Posterior cingulate gyrus (tissue), 11 donors: ENCODE measurements at places on chromosomes 1 and 21.

GRCh38 chr1:67652800-67653199 lies 32.2 kb upstream of the GADD45A start:
- DNase-seq: no peak

GRCh38 chr1:151367658-151368392 lies 4.7 kb downstream of the SELENBP1 start:
- DNase-seq: no peak

DNA sequence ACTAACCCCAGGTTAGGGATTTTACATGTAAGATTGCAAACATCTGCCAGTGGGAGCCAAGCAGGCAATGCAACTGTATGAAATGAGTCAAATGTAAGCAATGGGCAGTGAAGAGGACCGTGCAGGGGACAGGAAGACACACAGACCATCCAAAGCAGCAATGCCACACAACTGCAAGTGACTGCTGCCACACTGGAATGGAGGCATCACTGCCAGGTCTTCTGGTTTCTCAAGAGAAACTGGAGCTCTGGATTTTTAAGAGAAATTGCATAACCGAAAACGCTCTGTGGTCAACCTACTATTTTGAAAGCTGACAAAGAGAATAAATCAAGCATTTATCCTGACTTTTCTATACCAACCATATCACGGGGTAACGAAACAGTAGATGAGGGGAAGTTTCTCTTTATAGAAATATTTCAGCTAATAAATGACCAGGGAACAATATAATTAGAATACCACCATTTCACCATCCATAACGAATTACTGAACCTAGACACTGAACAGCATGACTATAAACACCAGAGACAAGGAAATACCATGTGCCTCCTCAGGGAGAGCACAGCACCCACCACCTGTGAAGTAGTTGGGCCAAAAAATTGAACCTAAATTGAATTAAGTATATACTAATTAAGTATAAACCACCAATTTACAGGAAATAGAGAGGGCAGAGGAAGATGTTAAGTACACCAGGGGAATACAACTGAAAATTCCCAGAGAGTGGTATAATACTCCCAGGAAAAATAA lies 4.4 kb downstream of the AK2 start:
- DNase-seq: no peak

- peak; percentile 33 for DNase-seq
Observed at GRCh38 chr1:94045465-94046056, 75.4 kb downstream of the ABCA4 start.

GRCh38 chr1:59927213-59927612 lies 640 bp upstream of the CYP2J2 start:
- no peak for DNase-seq

DNA sequence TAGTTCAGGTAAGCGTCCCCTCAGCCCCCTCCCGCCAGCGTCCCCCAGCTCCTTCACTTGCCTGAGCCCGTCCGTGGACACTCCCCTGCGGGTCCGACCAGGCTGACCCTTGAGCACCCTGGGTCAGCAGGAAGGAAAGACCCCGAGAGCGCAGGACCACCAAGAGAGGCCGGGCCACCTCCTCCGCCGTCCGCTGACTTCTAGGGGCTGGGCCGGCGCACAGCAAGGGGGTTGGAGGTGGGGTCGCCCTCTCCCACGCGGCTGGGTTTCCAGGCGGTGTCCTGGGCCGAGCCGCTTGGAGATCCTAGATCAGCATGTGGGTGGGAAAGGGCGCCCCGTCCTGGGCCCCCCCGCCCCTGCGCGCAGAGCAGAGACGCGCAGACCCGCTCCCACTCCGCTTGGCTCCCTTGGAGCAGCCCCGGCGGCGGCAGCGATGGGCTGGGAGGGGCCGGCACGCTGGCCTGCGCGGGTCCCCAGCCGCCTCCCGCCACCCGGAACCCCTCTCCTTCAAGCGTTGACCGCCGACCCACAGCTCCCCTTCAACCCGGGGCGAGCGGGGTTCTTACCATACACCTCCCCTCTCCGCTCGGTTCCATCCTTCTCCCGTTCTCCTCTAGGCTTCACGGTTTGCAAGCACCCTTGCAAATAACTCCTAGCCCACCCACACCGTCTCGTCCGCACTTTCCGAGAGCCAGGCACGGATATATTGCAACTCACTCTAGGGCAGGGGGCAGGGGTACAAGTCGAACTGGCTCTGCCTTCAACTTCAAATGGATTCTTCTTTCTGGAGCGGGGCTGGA lies 7.5 kb downstream of the KNCN start:
- DNase-seq: no peak

GRCh38 chr1:119914071-119914470 lies 17.8 kb upstream of the ADAM30 start:
- no peak for DNase-seq

GRCh38 chr1:222127526-222128152 lies 385.8 kb upstream of the DUSP10 start:
- DNase-seq: no peak

- no peak for DNase-seq
Observed at GRCh38 chr1:88612773-88613172, 71.3 kb upstream of the PKN2 start.

- DNase-seq: no peak
Observed at GRCh38 chr1:204852854-204853253, 17.8 kb upstream of the NFASC start.

GRCh38 chr1:98921817-98922216 lies 82.8 kb downstream of the PLPPR5 start:
- DNase-seq: no peak

DNA sequence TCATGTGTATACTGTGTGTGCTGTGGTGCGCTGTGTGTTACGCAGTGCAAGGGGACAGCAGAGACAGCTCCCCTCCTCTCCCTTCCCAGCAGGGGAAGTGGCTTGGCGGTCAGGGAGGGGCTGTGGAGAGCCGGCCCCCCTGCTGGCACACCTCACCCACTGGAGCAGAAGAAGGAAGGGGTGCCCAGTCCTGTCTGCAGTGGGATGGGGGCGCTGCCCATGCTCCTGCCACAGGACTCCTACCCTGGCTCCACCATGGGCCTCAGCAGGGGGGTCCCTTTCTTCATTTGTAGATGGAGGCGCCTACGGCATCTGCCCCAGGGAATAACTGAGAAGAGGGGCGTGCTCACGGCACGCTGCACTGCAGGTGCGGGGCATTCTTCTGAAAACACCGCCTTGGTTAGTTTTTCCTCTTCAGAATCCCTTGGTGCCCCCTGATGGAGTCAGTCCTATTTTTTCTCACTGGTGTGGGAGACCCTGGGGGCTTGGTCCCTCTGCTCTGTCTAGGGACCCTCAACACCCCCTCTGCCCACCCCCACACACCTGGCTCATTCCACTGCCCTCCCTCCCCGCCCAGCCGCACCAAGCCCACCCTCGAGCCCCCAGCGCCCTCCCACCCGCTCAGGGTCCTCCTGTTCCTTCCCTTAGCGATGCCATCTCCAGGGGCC lies 13.8 kb upstream of the LDLRAP1 start:
- DNase-seq: no peak

GRCh38 chr1:36965275-36966159 lies 68.8 kb downstream of the GRIK3 start:
- DNase-seq: no peak

DNA sequence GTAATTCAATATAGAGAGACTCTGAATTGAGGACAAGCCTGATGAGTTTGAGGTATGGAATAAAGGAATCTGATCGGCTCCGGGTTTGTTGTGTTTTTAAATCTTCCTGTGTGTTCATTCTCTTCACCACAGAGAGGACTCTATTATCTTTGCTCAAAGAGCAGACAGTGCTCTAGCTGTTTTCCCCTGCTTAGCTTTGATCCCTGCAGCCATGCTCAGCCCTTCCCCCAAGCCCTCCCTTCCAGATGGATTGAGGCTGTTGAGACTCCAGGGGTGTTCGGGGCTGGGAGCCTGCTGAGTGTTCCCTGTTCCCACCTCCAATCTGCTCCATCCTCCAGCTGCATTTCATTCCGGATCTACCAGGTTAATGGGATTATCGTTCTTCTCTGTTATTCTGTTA lies 74.2 kb upstream of the CXADR start:
- no peak for DNase-seq

DNA sequence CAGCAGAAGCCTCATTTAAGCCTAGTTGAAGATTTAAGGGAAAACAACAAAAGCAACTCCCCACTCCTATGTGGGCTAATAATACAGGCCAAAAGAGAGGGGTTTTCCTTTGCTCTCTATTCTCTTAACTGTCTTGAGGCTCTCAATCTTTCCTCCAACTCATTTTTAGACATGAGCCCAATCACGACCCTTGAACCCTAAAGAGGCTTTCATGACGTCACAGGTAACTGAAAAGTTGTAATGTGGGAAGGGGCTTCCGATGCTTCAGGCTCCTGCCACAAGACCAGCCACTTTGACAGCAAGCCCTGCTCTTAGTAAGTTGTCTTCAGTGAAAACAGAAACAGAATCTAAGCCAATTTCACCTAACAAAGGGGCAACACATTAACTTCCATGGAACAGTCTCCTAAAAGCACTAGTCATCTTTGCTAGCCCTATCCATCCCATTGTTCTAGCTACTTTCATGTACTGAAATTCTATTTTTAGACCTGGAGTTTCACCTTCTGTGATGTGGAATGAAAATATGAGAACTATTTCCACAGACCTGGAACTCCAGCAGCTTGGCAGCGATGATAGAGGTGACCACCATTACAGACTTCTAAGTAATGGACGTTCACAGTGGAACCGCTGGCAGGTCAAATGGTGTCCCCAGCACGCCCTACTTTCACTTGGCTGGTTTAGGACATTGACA lies 36.3 kb downstream of the GPR161 start:
- DNase-seq: no peak

GRCh38 chr1:28111157-28111556 lies 22.7 kb upstream of the EYA3 start:
- DNase-seq: no peak

DNA sequence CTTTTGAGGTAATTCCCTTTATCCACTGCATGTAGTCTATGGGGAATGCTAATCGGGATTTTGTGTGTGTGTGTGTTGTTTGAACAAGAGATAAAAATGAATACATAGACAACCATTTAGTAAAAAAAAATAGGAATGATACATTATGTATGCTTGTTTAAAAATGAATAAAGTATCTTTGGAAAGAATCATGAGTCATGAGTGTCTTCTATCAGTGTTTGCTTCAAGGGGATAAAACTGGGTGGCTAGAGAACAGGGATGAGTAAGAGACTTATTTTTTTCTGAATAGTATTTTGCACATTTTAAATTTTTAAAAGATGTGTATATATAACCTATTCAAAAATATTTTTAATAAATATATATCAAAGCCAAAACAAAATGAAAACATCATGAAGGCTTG lies 839.4 kb upstream of the ADGRL4 start:
- DNase-seq: no peak

DNA sequence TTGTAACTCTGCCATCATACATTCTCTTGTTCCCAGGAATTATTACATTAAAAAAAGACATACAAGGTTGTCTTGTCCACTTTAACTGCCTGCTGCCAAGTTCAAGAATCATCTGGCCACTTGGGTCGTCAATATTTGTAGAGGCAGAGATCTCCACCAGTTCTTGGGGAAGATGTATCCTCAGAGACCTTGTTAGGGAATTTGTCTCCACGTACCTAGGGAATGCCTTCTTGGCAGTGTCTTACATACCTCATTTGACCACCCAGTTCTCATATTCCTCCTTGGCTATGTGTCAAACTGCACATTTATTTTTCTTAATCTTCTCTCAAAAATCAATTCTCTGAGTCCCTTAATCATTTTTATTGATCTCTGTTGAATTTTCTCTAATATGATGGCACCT lies 266.0 kb downstream of the SPATA17 start:
- DNase-seq: no peak

DNA sequence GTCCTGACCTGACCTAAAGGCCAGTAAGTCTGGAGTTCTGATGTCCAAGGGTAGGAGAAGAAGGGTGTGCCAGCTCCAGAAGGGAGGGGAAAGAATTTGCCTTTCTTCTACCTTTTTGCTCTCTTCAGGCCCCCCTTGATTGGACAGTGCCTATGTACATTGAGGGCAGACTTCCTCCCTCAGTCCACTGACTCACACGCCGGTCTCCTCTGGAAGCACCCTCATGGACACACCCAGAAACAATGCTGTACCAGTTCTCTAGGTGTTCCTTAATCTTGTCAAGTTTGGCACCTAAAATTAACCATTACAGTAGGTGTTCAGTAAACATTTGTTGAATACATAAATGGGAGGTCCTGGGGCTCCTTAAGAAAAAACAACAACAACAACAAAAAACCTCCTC lies 51.0 kb upstream of the POU2F1 start:
- DNase-seq: no peak

DNA sequence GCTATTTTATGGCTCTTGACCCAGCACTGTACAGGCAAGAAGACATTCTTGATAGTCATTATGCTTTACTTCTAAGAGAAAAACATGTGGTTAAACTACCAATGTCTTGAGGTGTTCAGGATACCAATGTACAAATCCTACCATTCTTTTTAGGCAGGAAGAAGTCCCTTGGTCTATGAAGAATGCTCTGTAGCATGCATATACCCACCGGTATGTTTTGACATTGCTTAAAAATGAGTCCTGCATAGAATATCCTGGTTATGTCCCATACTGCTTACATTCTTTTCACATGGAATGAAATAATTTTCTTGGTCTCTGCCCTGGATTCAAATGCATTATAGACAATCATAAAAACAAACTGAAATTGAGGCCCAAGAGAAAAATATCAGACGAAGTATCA lies 4.8 kb downstream of the KRTAP27-1 start:
- DNase-seq: no peak

DNA sequence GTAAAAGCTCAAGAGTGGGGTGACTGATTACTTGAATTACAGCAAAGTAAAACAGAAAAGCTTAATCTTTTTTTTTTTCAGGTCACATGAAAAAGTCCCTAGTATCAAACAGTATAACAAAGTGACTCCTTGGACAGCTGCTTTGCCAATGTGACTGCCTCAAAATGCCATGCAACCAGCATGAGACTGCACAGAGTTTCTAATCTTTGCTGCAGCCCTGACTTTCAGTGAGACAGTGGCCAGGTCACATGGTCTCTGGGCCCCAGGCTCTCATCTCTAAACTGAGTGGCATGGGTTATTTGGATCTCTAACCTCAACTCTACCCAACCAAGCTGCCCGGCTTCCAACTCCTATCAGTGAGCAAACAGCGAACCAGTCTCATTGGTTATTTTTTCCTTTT lies 169.0 kb downstream of the VAV3 start:
- DNase-seq: no peak

DNA sequence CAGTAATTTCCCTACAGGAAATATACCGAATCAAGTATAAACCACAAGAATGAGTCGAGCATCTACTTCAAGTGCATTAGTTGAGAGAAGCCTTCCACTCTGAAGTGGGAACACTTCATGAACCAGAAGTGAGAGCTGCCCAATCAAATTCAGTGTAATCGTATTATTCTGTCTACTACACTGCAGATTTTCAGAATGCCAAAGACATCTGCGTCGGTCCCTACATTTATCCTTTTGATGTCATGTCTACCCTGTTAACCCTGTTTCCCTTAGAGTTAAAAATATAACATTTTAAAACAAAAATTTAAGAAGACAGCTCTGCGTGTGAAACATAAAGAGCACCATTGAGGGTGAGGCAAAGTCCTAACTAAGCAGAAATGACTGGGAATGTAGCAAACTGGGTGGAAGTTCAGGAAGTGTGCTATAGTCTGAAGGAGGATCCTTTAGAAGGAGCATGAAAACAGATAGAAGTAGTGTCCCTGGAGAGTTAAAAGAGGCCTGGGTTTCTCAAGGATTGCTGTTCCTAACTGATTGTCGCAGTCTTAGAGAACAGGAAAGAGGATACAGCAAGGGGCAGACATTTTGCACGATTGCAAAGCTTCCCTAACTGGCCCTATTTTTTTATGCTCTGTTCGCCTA lies 291.2 kb downstream of the PTPRC start:
- no peak for DNase-seq
